Stimulated activated CD4-positive, alpha-beta T cell treated with anti-CD3 and anti-CD28 coated beads, Interleukin-2, amount 100 ng/mL, for 48 hours (primary cell): ENCODE measurements at places on chromosomes 11 and 22.
A peak's percentile ranks its signal among the peaks of the same experiment; 100 is the strongest.

- peak; percentile 43 for DNase-seq
Observed at GRCh38 chr11:1401656-1402221, 12.0 kb downstream of the BRSK2 start.

- DNase-seq: no peak
Observed at GRCh38 chr11:110219006-110219785, 77.2 kb downstream of the RDX start.

GRCh38 chr11:132632641-132633124 lies 899.6 kb downstream of the OPCML start:
- no peak for DNase-seq

- no peak for DNase-seq
Observed at GRCh38 chr11:116233561-116233960, 539.2 kb downstream of the BUD13 start.

DNA sequence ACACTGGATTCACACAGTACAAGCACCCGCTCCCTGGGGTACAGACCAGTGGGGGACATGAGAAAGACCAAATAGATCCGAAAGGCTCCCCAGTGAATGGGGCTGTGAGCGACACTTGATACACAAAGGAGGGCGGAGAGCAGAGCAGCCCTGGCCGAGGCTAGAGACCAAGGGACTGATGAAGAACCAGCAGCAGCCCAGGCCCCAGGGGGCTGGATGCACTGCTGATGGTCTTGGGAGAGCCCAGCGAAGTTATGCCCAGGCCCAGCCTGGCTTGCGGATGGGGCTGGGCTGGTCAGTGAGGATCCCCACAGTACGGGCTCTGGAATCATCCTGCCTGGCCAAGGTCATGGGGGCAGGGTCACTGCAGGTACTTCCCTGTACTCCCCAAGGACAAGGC lies 23.2 kb downstream of the ARHGAP1 start:
- DNase-seq: no peak
